HT-29 (cell line): ENCODE measurements at places on chromosomes 16 and 17. TPM values are rescaled to one million over a fixed set of nuclear protein-coding genes. Genes with fewer than 3 reads are reported as not detected.

Gene CLEC10A
- not detected in 2 replicates for total RNA-seq

DNA sequence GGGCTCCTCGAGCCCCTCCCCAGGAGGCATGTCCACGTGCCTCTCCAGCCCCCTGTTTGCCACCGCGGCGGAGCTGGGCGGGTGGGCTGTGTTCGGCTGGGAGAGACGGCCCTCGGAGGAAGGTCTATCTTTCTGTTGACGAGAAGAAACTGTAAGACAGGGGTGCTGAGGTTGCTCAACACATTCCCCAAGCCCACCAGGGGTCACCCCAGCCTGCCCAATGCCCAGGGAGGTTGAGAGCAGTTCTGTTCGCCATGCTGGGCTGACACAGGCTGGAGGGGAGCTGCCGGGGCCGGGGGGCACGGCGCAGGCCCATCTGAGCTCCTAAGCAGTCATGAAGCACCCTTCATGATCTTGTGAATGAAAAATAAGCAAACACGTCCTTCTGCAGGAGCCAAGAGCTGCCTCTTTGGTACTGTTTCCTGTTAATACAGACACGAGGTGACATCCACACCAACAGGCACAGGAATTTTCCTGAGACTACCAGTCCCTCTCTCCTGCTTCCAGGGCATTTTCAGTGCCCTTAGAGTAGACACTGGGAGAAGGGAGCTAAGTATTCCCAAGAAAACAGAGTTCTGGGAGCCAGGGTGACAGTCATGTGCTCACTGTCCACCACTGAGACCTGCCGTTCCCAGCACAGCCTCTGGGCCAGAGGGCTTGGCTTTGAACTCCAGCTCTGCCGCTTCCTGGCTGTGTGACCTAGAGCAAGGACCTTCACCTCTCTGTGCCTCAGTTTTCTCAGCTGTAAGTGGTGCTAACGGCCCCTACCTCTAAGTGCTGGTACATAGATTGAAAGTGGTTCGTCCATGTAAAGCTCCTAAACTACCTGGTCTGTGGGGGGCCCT is 9.2 kb downstream of the UBALD2 start:
- DNase-seq, result no peak

- DNase-seq, result no peak
Measured at GRCh38 chr16:84247844-84248243, 8.0 kb upstream of the KCNG4 start.

GRCh38 chr16:60170196-60170595 is 1436.1 kb upstream of the GOT2 start:
- DNase-seq, result no peak

GRCh38 chr16:72923757-72924156 is 124.2 kb downstream of the ZFHX3 start:
- DNase-seq, result no peak

- DNase-seq, result no peak
Measured at GRCh38 chr17:78314683-78315354, 45.1 kb downstream of the SOCS3 start.
